Endodermal cell (in vitro differentiated cells): ENCODE measurements at places on chromosomes 1 and 21.

GRCh38 chr1:177909416-177909815, 60.4 kb downstream of the SEC16B start:
- H3K4me1 ChIP-seq, result no peaks in the 10 kb centered on the region
- H3K36me3 ChIP-seq, result no peaks in the 10 kb centered on the region
- no peak overlapping the region for H3K4me3 ChIP-seq
- peaks cover 8% of the 10 kb centered on the region for H3K27me3 ChIP-seq
- H3K27ac ChIP-seq, result no peak overlapping the region

DNA sequence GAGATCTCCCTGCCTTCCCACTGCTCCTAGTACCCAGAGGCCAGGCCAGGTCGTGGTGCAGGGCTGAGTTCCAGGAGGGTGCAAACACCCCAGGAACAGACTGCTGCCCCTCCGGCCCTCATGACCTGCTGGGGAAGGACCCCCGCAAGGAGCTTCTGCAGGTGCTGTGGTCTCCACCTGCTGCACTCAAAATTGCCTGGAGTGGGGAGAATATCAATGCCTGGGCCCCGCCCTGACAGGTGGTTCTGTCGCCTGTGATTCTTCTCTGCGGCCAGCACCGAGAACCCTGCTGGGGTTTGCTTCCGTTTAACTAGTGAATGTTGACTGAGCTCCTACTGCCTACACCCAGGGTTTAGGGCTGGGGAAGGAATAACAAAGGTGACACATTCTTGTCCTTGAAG, 2.1 kb upstream of the TFF3 start:
- H3K4me1 ChIP-seq, result peaks cover 13% of the 10 kb centered on the region
- no peaks in the 10 kb centered on the region for H3K27me3 ChIP-seq
- no peak overlapping the region for H3K27ac ChIP-seq

- H3K36me3 ChIP-seq, result no peaks in the 10 kb centered on the region
- H3K4me1 ChIP-seq, result peaks cover 3% of the 10 kb centered on the region
- H3K4me3 ChIP-seq, result no peak overlapping the region
- H3K27me3 ChIP-seq, result no peaks in the 10 kb centered on the region
- no peak overlapping the region for H3K27ac ChIP-seq
These were observed 42.3 kb upstream of the CCDC190 start for GRCh38 chr1:162903246-162903645.

GRCh38 chr1:156586892-156587477, 4.6 kb upstream of the NAXE start:
- no peak overlapping the region for H3K27ac ChIP-seq
- H3K36me3 ChIP-seq, result no peaks in the 10 kb centered on the region
- H3K4me1 ChIP-seq, result no peaks in the 10 kb centered on the region
- DNase-seq, result no peak
- no peaks in the 10 kb centered on the region for H3K27me3 ChIP-seq

- DNase-seq, result no peak
- no peaks in the 10 kb centered on the region for H3K36me3 ChIP-seq
- H3K27ac ChIP-seq, result no peak overlapping the region
- no peak overlapping the region for H3K4me3 ChIP-seq
- no peaks in the 10 kb centered on the region for H3K4me1 ChIP-seq
These were observed 24.9 kb upstream of the TENT5B start for GRCh38 chr1:27037518-27037917.

- no peak overlapping the region for H3K27ac ChIP-seq
- peaks cover 21% of the 10 kb centered on the region for H3K4me1 ChIP-seq
- H3K36me3 ChIP-seq, result peaks cover 31% of the 10 kb centered on the region
- DNase-seq, result no peak
These were observed 14.7 kb downstream of the MTHFR start for GRCh38 chr1:11790880-11791715.

DNA sequence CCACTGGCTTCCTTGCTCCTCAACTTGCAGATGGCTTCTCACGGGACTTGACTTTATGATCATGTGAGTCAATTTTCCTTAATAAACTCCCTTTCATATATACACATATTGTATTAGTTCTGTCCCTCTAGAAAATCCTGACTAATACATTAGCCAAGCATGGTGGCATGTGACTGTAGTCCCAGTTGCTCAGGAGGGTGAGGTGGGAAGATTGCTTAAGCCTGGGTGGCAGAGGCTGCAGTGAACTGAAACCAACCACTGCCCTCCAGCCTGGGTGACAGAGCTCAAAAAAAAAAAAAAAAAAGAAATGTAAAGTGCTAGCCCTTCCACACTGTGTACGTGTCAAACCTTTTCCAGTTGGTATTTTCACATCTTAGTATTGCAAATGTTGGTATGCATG, 857.0 kb downstream of the LTN1 start:
- H3K4me1 ChIP-seq, result no peaks in the 10 kb centered on the region
- DNase-seq, result no peak
- no peaks in the 10 kb centered on the region for H3K27me3 ChIP-seq
- no peaks in the 10 kb centered on the region for H3K36me3 ChIP-seq

- no peaks in the 10 kb centered on the region for H3K4me1 ChIP-seq
- no peaks in the 10 kb centered on the region for H3K36me3 ChIP-seq
- no peak overlapping the region for H3K27ac ChIP-seq
These were observed 265.7 kb downstream of the COL11A1 start for GRCh38 chr1:102842606-102843005.

DNA sequence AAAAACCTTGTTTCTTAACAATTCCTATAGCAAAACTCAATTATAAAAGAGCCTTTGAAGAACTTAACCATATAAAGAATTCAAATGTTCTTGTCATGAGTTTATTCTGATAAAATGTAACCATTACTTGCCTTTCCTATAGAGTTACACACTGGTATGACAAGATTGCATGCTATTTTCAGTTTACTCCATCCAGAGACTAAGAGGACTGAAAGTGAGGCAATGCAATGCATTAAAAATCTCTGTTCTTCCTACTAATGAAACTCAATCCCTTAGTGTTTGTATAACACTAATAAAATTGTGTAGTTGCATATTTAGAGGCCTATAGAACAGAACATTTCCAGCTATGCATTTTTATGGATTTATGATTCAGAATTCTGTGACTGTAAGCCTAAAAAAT, 88.1 kb downstream of the COP1 start:
- no peak overlapping the region for H3K4me3 ChIP-seq
- no peaks in the 10 kb centered on the region for H3K4me1 ChIP-seq

GRCh38 chr21:41719691-41720090, 47.2 kb downstream of the RIPK4 start:
- peaks cover 29% of the 10 kb centered on the region for H3K4me1 ChIP-seq
- DNase-seq, result no peak
- H3K36me3 ChIP-seq, result no peaks in the 10 kb centered on the region
- H3K4me3 ChIP-seq, result no peak overlapping the region
- H3K27me3 ChIP-seq, result no peaks in the 10 kb centered on the region
